Activated effector memory CD4-positive, alpha-beta T cell treated with anti-CD3 and anti-CD28 coated beads, Interleukin-2, amount 50 U/mL, for 16 hours (primary cell): ENCODE measurements at places on chromosomes 2 and 18.

DNA sequence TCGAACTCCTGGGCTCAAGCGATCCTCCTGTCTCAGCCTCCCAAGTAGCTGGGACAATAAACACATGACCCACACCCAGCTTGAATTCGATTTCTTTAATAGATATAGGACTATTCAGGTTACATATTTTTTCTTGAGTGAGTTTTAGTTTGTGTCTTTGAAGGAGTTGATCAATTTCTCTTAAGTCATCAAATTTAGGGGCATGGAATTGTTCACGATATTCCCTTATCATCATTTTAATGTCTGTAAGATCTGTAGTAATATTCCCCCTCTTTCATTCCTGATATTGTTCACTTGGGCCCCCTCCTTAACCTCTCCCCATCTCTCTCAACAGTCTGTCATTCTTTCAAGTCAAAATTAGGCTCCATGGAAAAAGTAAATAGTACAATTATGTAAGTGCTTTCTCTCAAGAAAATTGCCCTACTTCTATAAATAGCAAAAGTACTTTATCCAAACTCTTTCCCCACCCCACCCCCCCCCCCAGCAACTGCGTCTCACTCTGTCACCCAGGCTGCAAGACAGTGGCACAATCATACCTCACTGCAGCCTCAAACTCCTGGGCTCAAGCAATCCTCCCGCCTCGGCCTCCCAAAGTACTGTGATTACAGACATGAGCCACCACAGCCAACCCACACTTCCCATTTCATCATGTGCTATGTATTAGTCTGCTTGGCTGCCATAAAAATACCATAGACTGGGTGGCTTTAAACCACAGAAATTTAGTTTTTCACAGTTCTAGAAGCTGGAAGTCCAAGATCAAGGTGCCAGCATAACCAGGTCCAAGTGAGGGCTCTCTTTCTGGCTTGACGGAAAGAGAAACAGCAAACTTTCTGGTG lies 20.1 kb downstream of the WDR33 start:
- DNase-seq: no peak

DNA sequence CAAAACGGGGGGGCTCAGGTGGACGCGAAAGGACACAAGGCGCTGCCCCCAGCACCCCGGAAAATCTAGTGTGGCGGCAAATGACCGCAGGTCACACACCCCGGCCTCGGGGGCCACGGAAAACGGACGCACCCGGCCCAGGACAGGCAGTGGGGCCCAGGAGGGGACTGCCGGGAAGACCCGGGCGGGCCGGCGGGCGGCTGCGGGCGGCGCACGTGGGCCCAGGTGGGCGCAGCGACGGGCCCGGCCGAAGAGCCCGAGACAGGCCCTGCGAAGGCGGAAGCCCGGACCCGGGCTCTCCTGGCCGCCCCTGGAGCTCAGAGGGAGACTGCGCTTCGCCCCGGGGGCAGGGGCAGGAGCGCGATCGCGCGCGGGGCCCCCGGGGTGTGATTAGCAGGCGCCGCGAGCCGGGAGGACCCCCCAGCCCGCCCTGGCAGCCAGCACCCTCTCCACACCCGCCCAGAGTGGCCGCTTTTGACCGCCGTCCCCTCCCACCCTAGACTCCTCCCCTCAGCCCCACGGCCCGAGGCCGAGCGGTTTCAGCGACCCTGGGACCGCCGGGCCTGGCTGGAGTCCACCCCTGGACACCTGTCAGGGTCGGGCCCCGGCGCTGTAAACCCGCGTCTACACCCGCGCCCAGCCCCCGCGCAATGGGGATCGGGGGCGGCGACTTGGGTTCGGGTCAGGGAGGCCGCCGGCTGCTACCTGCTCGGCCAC lies 773 bp downstream of the MBP start:
- DNase-seq: peak; percentile 79

DNA sequence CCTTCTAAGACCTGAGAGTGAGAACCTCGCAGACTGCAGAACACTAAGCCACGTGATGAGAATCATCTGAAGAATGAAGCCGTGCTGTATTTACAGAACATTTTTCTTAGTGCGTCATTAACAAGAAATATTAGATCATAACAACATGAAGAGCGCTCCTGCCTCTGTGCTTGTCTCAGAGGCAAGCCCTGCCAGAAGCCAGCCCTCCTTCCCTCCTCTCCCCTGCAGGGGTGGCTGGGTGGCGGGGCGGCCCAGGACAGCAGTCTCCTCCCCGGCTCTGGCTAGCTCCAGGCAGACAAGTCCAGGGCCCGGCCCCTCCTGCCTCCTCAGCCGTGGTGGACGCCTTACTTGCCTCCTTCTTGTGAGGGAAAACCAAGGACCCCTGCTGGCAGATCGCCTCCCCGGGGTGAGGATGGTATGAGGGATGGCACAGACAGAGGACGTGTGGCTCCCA lies 262.7 kb downstream of the TWIST2 start:
- no peak for DNase-seq

GRCh38 chr2:20803226-20803682 lies 19.6 kb downstream of the LDAH start:
- DNase-seq: no peak

- no peak for DNase-seq
Measured at GRCh38 chr2:193847130-193847529, 1652.4 kb upstream of the TMEFF2 start.
